ENCODE measurements at places on chromosomes 1 and 21.

GRCh38 chr1:153919876-153920852 lies 2.6 kb downstream of the GATAD2B start:
- peak; percentile 46 for DNase-seq

DNA sequence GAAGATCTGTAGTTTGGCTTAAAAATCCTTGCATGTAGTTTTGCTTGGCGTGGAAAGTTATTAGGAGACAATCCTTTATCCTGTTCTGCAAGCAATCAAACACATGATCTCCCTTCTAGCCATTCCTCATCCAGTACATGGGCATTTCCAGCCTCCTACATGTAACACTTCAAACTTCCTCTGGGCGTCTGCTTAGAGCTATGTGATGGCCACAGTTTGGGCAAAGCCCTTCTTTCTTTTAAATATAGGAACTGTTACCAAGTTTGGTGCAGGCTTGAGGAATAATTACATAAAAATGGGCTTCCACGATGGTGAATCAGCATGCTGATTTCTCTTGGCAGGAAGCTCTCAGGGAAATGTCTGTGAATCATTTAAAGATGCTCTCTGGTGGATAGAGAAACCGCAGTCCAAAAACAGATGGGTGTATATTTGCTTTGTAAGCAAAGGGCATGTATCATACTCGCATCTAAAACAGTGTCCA lies 176.9 kb upstream of the FMN2 start:
- DNase-seq: no peak

- no peak for DNase-seq
Observed at GRCh38 chr1:229964281-229964680, 102.8 kb upstream of the GALNT2 start.

DNA sequence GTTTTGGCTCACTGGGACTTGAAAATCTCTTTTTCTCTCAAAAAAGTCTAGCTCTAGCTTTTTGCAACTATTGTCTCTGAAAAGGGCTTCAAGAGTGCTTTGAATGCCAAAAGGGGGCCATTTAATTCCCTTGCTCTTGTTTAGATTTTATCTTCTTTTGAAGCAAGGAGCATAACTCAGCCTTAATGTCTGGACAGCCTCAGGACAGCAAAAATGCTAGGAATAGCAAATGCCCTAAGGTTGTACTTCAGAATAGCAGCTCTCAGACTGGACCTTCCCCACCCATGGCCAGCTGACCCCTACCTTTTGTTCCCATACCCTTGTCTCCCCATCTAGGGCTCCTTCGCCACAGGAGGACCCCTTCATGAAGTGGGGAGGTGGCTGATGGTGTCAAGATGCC lies 121.4 kb downstream of the KCNK1 start:
- no peak for DNase-seq

DNA sequence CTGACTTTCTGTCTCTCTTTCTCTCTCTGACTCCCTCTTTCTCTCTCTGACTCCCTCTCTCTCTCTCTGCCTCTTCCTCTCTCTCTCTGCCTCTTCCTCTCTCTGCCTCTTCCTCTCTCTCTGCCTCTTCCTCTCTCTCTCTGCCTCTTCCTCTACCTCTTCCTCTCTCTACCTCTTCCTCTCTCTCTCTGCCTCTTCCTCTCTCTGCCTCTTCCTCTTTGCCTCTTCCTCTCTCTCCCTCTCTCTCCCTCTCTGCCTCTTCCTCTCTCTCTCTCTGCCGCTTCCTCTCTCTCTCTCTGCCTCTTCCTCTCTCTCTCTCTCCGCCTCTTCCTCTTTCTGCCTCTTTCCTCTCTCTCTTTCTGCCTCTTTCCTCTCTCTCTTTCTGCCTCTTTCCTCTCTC lies 18.6 kb upstream of the ANKRD45 start:
- no peak for DNase-seq

DNA sequence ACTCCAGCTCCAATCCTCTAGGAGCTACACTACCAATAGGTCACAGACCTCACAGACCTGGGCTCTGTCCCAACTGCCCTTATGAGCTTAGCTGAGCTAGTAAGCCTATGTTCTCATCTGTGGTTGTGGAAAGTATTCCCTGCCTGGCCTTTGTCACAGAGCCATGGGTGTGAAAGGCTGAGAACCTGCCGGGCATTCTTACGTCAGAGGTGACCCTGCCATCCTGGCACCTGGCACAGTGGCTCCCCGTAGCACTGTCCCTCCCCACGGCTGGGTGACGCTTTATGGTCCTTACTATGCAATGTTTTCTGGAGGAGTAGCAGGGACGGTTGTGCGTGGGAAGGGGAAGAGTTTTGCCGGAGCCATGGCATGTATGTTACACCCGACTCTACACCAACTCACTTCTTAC lies 3.5 kb downstream of the TNFRSF1B start:
- no peak for DNase-seq

DNA sequence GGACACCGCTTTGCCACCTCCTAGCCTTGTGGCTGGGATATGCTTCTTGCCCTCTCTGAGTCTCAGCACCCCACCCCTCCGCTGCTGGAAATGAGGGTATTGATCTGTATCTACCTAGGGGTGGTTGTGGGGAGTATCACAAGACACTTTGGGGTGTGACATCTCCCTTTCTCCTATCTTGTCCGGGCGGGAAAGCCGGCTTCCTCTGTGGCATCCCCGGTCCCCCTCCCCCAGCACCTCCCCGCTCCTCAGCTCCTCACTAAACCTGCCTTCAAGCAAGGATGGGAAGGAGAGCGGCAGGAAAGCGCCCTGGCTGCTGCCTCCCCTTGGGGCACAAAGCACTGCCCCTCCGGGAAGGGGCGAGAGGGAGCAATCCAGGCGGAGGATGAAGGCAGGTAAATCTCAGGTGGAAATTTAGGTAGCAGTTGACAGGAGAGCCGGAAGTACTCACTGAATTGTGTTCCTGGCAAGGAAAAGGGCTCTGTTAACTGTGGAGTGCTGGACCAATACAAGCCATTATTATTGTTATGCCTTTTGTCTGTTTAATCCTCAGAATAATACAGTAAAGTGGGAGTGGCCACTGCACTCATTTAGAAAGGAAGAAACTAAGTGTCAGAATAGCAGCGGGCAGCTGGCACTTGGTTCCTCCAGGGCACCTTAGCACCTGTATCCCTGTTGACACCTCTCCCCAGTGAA lies 49.0 kb upstream of the LRP8 start:
- DNase-seq: no peak
